ENCODE measurements at places on chromosomes 4 and X.

- DNase-seq, result no peak
Observed at GRCh38 chr4:6324999-6325787, 55.5 kb downstream of the WFS1 start.

- DNase-seq, result no peak
Observed at GRCh38 chrX:43479850-43480249, 176.2 kb upstream of the MAOA start.

DNA sequence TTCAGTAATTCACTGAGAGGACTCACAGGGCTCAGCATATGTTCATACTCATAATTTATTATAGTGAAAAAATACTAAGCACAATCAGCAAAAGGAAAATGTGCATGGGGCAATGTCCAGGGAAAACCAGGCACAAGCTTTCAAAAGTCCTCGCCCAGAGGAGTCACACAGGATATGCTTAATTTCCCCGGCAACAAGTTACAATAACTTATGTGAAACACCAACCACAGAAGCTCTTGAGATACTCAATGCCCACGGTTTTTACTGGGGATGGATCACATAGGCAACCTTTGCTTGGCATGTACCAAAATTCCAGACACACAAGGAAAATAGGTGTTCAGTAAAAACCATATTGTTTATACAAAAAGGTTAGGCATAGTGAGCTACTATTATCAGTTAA lies 38.5 kb upstream of the STPG2 start:
- no peak for DNase-seq

GRCh38 chr4:113086172-113086695 lies 36.8 kb downstream of the ANK2 start:
- no peak for DNase-seq

DNA sequence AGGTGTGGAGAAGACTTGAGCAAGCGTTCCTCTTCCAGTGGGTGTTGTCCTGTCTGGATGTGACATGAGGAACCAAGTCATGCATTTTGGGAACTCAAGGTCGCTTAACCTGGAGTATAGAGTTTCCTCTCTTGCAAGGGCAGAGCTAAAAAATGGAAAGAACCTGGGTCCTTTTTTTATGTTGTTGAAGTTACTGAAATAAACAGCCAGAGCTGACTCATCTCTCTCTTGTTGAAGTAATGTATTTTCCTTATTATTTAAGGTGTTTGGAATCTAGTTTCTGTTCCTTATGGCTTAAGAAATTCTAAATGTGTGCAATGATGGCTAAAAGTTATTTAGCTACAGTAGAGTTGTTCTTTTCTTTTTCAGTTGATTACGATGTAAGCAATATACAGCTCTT lies 314.5 kb downstream of the CAMK2D start:
- DNase-seq, result no peak

GRCh38 chr4:72591547-72592454 lies 22.8 kb upstream of the ADAMTS3 start:
- peak; percentile 17 for DNase-seq

DNA sequence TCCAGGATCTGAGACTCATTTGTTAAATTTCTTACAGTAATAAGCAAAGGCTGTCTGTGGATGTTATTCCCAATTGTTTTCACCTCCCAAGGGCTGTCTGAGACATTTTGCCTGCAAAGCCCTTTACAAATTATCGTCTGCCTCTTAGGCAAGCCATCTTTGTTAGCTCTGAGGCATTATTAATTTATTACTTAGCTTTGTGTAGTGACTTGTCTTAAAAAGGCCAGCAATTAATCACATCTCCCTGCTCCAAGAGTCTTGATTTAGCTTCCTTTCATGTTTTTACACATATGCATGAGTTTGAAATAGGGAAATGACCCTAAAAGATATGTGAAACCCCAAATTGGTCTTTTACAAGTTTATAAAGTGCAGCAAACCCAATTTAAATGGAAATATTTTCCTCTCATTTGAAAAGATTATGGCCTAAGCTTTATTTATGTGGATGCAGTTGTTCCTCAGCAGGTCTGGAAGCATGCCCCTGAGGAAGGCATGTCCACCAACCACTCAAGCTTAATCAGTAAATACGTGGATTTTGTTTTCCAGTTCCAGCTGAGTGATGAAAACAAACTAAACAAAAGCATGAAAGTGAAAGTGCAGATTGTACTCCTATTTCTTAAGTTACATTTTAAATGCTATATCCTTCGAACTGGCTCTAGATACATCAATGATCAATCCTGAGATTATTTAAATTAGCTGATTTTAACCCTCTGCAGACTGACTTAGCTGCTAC lies 173.6 kb upstream of the LNX1 start:
- DNase-seq, result no peak

DNA sequence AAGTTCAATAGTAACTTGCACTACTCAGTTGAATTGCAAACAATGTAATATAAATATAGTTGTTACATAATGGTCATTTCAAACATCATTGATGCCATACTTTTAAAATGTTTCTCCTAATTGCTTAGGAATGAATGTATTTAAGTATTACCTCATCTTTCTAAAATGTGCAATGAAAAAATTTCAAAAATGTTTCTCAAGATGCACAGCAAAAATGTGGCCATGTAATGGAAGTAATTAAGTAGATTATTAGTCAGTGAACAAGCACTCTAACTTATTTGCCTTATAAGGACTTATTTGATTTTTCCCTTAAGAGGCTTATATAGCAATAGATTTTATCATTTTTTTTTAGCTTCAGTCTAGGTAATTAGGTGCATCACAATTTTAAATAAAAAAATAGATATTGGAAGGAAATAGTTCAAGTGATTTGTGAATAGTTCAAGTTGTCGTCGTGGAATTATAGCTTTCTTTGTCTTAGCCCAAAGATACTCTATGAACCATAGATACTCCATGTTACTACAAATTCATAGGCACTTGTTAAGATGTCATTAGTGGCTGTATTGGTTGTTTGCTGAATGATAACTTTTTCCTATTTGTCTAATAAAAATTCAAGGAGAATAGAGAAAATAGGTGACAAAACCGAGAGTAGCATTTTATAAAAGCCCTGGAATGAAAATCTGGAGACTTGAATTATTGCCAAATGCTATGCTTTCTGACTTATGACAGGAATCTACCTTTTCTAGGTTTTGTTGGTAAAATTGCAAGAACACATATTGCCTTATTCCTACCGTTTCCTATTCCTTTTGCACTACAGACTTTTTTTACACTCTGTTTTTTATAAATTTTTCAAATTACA lies 118.5 kb downstream of the TLL1 start:
- no peak for DNase-seq

DNA sequence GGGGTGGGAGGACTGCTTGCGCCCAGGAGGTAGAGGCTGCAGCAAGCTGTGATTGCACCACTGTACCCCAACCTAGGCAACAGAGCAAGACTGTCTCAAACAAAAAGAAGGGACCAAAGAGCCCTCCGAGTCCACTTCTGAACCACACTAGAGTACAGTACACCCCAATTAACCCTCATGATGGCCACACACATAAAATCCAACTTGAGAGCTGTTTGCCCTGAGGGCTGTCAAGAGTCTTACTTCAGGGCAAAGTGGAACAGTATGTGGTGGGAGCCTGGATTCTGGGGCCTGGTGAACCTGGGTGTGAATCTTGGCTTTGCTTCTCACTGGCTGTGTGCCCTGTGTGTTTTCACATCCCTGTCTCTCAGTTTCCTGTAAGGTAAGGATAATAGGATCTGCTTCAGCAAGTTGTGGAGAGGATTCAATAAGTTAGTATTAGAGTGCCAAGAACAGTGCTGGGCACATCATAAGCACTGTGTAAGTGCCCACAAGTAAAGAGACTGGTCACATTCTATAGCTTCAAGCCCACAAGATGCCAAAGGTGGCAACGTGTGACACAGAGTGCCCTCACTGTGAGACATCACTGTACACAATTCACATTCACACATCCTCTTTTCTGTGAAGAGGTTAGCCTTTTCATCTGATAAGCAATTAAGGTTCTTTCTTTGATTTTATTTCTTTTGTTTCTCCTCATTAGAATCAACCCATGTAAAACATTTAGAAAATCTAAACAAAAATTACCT lies 52.1 kb downstream of the LEF1 start:
- no peak for DNase-seq

GRCh38 chrX:153411255-153411987 lies at the start of gene ZFP92:
ZFP92 (plus strand) TSS chrX:153411472; CDS start chrX:153418323, 6,851 bp downstream.
- DNase-seq, result no peak

- no peak for DNase-seq
Observed at GRCh38 chr4:150074064-150074463, 4.2 kb upstream of the DCLK2 start.

DNA sequence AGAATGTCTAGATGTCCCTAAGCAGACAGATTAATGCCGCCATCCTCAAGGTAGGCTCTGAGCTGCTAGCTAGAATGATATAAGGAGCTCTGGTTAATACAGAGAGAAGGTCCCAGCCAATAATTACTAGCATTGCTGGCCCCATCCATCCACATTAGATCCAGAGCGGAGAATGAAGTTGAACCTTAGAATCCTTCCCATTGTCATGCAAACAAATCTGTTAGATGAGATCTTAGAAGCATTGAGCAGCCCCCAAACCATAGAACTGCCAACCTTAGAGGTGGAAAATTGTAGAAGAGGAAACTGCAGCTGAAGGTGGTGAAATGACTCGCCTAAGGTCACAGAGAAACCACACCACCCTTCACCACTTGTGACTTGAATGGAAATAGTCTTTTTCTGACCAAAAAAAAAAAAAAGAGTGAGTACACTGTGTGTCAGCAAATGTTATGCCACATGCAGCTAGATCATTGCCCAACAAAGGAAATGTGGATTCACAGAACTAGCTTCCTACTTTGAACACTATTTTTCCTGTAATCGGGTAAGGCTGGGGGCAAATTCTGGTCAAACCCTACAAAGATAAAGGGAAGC lies 162.1 kb downstream of the SMIM20 start:
- DNase-seq, result no peak

- DNase-seq, result no peak
Observed at GRCh38 chrX:35357656-35358055, 415.1 kb downstream of the FAM47B start.

- no peak for DNase-seq
Observed at GRCh38 chrX:95919605-95920004, 765.0 kb upstream of the DIAPH2 start.

DNA sequence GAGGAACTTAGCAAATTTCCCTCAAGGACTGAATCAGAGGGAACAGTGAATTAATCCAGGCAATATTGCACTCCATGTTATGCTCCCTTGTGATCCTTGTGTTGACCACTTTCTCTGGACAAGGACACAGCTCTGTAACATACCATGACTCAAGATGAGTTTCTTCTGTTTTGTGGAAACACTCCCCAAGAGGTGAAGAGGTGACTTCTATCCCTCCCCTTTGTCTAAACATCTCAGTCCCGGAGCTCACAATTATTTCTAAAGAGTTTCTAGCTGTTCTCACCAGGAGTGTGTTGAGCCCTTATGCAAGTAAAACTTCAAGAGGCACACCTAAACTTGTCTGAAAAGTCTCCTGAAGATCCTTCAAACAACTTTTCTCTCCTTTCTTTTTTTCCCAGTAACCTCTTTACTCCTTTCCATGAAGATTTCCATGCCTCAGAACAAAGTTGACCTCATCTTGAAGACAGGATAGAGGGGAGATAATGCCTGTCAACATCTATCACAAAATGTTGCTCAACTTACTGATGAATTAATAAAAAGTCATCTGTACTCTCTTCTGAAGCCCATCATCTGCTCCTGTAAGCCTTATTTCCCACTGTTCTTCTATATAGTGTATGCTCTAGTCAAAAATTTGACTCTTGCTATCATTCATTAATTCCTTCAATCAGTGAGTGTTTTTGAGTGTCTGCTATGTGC lies 429.1 kb downstream of the SPRY1 start:
- no peak for DNase-seq

DNA sequence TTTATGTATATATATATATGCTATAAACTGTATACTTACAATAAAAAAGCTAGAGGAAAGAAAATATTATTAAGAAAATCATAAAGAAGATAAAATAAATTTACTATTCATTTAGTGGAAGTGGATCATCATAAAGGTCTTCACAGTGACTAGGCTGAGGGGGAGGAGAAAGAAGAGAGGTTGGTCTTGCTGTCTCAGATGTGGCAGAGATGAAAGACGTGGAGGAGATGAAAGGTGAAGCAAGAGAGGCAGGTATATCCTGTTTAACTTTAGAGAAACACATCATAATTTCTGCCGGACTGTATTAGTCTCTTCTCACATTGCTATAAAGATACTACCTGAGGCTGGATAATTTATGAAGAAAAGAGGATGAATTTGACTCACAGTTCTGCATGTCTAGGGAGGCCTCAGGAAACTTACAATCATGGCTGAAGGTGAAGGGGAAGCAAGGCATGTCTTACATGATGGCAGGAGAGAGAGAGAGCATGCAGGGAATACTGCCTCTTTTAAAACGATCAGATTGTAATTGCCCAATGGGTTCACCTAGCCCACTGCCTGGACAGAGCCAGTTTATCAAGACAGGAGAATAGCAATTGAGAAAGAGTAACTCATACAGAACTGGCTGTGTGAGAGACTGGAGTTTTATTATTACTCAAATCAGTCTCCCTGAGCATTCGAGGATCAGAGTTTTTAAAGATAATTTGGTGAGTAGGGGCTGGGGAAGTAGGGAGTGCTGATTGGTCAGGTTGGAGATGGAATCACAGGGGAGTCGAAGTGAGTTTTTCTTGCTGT lies 22.1 kb upstream of the RRAGB start:
- DNase-seq, result no peak

GRCh38 chr4:94175553-94176261 lies 32.0 kb upstream of the SMARCAD1 start:
- DNase-seq, result no peak

DNA sequence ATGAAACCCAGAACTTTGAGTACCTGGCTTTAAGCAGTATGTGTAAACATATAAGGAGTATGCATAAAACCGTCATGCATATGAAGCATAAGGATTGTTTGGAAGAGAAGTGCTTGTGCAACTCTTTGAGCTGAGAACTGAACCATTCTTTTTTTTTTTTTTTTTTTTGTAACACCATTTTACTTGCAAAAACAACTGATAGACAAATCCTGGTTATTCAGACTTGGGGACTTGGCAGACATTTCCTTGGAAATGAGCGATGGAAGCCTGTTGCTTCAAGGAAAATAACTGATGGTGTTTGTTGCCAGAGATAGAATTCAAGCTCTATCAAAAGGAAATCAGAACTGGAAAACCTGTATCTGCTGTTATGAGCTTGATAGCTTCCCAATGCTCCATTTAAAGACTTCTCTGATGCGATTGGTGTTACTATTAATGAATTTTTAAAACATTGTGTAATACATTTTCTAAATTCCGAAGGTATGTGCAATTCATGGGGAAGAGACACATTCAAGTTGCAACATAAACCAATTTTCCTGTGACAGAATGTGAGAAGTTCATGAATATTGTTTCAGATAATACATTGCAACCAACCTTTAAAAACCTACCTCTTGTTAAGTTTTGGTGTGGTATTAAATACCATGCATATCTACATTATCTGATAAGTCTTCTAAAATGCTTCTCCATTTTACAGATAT lies 47.0 kb upstream of the FAT1 start:
- no peak for DNase-seq

GRCh38 chr4:122766950-122767349 lies 34.4 kb downstream of the BBS12 start:
- DNase-seq, result no peak

DNA sequence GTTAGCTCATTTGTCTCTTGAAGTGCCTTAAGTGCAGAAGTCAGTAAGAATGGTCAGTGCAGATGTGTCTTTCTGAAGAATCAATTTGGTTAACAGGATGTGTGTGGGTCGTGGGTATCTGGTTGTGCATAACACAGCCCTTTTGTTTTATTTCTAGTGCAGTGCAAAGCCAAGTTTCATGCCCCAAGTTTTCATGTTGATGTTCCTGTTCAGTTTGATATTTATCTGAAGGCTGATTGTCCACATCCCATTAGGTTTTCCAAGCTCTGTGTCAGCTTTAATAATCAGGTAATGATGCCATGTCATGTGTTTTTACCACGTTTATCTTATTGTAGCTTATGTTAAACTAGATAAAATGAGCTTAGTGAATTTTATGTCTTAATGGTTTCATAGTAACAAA lies 27.4 kb downstream of the TRAPPC11 start:
- DNase-seq, result no peak
